Fibroblast of skin of left quadriceps (primary cell): ENCODE measurements at places on chromosomes 1 and 21.
A peak's percentile ranks its signal among the peaks of the same experiment; 100 is the strongest.

GRCh38 chr1:159746666-159747065 lies 32.3 kb upstream of the CRP start:
- no peak for DNase-seq

DNA sequence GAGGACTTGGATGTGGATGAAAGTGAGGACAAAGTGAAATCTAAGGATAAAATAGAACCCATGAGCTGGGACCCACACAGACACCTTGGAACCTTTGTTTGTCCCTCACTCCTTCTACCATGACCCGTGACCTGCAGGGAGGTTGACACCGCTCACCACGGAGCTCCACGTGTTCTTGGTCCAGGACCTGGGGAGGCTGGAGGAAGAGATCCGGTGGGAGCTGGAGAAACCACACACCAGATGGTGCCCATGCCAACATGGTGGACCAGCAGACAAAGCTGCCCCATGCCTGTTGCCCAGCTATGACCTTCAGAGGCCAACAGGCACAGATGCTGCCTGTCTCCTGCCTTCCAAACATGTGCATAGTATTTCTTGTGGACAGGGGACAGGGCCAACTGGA lies 721.9 kb downstream of the PTPRU start:
- no peak for DNase-seq

GRCh38 chr1:95304803-95305202 lies 70.8 kb downstream of the RWDD3 start:
- no peak for DNase-seq

GRCh38 chr1:209993061-209993830 lies 55.2 kb downstream of the SYT14 start:
- DNase-seq: no peak

DNA sequence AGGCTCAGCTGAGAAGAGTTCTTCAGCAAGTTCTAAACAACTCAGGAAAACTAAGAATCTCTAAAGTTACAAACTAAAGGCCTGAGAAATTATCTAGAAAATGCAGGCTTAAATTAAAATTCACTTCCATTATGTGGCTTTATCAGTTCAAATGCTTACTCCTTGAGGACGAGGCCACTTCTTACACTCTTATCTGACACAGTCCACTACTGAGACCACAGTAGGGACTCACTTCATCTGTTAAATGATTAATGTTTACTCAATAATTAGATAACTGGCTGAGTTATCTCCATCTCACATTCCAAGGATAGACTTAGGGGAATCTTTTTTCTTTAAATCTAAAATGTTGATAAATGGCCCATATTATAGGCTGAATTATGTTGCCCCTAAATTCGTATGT lies 1.6 kb downstream of the C1orf141 start:
- no peak for DNase-seq

DNA sequence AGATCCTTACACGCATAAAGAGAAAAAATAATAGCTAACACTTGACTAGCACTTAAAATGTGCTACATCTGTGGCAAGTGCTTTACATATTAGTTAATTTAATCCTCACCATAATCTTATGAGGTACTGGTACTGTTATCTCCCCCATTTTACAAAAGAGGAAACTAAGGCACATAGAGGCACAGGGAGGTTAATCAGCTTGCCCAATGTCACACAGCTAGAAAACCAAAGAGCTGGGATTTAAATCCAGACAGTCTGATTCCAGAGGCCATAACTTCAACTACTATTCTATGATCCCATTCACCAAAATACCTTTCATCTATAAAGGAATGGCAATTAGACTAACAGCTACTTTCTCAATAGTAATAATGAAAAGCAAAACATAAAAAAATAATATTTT lies 11.7 kb downstream of the SPOCD1 start:
- no peak for DNase-seq

GRCh38 chr1:212669600-212669999 lies 30.0 kb downstream of the BATF3 start:
- DNase-seq: no peak

- DNase-seq: peak; percentile 97
Observed at GRCh38 chr21:33976082-33977016, 60.7 kb upstream of the ATP5PO start.

DNA sequence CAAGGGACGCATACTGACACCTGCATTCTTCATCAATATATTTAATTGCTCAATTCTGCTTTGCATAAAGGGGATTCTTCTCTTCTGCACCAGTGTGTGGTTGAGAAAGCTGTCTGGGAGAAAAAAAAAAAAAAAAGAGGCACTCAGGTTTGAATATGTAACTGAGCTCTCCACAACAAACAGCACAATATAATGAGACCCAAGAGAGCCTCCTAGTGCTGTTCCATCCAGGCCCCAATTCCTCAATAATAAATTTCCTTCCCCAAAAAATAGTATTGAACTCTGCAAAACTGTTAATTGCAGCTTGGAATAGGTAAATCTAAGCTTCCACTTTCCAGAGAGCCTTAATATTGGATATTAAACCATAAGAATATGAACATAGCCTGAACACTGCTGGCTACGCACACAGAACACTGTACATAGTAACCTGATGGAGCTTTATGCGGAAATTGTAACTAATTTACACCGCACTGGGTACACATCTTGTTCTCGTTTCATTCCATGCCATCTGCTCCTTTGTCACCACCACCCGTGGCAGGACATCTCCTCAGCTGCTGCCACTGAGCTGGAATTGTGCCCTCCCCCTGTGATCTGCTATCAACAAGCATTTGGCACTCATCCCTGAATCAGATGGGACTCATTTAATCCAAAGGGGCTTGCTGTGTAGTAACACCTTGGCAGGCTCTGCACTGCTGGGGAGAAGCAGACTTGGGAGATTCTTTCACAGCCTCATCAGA lies 272.0 kb downstream of the HHIPL2 start:
- DNase-seq: no peak

DNA sequence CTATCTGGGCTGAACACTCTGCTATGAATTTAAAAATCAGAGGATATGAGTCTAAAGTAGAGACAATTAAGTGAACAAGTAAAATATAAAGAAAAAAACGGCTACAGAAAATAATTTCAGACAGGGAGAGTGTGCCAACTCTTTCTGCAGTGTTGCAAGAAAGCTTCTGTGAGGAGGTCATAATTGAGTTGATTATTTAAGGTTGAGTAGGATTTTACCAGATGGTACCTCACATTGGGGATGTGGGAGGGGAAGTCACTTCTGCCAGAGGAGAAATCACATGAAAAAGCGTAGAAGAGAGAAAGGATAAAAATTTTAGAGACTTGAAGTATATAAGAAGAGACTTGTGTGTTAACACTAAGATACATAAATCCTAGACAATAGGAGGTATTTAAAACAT lies 238.0 kb upstream of the NCAM2 start:
- no peak for DNase-seq
